NT2/D1 (cell line): ENCODE measurements at places on chromosomes 16 and 17.

DNA sequence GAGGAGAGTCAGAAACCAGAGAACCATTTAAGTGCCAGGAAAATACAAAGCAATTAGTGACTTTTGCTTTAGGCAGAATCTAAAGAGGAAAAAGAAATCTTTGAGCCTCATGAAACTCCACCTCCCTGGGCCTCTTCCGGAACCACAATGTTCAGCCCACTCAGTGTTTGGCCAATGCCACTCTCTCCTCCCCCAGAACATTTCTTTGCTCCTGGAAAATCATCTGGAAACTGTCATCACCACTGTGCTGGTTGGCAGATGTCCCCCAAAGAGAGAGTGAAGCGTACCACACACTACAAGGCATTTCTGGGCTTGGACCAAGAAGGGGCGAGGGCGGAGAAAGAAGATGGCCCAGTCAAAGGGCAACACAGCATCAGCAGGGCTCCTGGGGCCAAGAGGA lies 7.1 kb upstream of the SOX9 start:
- DNase-seq, result no peak

GRCh38 chr17:55480631-55481315 lies 30.5 kb downstream of the SMIM36 start:
- no peak for DNase-seq

DNA sequence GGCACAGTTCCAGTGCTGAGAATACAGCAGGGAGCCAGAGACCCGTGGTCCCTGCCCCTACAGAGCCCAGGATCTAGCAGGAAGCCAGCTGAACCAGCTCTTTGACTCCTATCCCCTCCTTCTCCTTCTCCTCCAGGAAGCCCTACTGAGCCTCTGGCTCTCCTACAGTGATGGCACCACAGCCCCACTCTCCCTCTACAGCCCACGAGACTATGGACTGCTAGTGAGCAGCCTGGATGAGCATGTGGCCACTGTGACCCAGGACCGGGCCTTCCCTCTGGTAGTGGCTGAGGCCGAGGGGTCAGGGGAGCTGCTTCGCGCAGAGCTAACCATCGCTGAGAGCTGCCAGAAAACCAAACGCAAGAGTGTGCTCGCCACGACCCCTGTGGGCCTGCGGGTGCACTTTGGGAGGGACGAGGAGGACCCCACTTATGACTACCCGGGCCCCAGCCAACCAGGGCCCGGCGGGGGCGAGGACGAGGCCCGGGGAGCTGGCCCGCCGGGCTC lies 57.7 kb downstream of the TMEM132E start:
- DNase-seq, result no peak

DNA sequence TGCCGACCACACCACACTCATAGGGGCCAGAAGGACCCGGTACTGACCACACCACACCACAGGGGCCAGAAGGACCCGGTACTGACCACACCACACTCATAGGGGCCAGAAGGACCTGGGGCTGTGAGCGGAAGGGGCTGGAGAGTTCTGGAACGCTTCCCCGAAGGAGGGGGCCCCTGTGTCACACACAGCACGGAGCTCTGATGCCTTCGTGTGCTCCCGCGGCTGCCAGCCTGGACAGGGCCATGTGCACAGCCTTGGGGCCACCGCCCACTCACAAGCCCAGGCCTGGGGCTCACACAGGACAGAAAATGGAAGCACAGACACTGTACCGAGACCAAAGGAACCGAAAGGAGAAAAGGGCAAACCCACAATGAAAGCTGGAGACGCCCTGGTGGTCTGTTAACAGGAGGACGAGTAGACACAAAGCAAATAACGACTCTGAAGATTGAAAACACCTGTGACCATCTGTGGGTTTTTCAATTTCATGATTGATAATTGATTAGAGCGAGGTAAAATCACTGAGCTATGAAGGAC lies 106.5 kb upstream of the METRNL start:
- DNase-seq, result no peak

- DNase-seq, result no peak
Observed at GRCh38 chr16:50740736-50741135, 1.1 kb upstream of the CYLD start.

GRCh38 chr16:21704733-21705132 lies 41.0 kb downstream of the OTOA start:
- no peak for DNase-seq

DNA sequence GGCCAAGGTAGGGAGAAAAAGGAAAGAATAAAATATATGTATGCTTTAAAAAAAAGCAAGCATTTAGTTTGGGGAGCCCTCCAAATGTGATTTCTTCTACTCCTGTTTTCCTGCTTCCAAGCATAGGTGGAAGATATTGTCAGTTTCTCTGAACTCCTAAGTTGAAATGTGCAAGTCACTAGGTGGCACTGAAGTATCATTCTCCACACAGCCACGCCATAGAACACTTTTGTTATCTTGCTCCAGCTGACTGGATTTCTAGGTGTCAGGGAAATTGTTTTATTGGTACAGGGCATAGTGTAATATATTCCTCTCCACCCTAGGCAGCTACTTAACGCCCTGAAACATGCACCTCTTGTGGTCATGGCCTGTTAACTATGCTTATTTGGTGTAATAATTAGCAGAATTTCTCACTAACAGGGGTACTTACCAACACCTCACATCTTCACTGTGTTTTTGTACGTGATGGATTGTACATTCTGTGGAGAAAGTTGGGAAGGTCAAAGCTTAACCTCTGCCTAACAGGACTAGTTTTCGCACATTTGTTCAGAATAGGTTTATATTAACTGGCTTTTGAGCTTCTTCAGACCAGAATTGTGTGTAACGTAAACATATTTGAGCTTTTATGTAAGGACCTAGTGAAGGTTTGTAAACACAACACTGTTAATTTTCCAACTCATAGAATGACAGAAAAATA lies 69.3 kb downstream of the FTO start:
- DNase-seq, result peak; percentile 42

DNA sequence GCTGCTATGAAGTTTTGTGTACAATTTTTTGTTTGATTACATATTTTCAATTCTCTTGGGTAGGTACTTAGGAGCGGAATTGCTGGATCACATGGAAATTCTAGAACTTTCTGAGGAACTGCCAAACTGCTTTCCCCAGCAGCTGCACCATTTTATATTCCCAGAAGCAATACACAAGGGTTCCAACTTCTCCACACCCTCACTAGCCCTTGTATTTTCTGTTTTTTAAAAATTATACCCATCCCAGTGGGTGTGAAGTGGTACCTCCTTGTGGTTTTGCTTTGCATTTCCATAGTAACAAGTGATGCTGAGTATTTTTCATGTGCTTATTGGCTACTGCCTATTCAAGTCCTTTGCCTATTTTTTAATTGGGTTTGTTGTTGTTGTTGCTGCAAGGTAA lies 20.9 kb downstream of the NACA2 start:
- DNase-seq, result no peak

- no peak for DNase-seq
Observed at GRCh38 chr16:51402298-51402697, 251.2 kb upstream of the SALL1 start.
